ENCODE measurements at places on chromosomes 2 and 18.

- no peak for DNase-seq
These were observed 102.5 kb upstream of the ITPRID2 start for GRCh38 chr2:181788897-181789555.

GRCh38 chr2:31567679-31568078, 13.1 kb downstream of the SRD5A2 start:
- no peak for DNase-seq

- no peak for DNase-seq
These were observed 413.3 kb downstream of the TSN start for GRCh38 chr2:122168799-122169198.

GRCh38 chr2:70988151-70988550, 6.5 kb downstream of the TEX261 start:
- DNase-seq = no peak

DNA sequence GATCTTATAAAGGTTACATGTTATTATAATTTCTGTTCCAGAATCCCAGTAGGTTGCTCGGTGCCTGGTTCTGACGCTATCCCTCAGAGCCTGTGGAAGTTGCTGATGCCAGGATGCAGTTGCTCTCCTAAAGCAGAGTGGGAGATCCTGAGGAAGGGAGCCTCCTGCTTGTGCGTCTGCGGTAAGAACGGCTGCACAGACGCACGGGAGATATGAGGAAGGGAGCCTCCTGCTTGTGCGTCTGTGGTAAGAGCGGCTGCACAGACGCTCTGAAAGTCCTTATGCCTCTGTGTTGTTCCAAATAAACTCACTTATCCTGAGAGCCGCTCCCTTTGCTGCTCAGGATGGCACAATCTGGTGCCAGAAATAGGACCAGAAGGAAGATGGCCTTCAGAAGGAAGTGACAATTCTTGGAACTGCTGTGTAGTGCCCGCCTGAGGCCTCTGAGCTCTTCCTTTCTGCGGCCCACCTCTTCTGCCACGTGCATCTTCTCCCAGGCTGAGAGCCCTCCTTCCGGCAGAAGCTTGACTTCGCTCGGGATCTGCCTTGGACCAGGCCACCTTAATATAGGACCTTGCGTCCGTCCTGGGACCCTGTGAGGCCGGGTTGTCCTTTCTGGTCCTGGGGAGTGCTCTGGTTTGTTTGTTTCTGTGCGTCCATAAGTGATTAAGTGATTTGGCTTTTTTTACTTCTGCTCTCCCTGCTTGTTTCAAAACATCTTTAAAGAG, 89.5 kb downstream of the RTP5 start:
- no peak for DNase-seq

DNA sequence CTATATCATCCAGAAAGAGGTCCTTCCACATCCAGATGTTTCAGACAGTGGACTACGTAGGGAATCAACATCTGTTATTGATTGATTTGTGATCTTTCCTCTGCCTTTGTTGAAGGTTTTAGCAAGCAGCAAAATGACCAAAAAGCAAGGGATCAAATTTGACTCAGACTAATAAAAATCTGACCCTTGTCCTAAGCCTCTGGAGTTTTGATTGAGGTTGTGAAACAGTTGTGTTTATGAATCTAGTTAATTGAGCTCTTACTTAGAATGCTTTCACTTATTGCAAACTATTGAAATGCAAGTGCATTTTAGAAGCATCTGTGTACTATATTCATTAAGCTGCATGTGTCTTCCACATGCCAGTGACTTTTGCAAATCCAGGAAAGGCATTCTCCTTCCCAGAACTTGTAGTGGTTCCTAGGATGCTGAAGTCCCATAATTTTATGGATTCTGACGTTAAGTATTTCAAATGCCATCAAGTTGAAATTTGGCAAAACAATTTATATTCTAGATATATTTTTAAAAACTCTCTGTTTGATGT, 116.0 kb downstream of the MTX2 start:
- DNase-seq = no peak

DNA sequence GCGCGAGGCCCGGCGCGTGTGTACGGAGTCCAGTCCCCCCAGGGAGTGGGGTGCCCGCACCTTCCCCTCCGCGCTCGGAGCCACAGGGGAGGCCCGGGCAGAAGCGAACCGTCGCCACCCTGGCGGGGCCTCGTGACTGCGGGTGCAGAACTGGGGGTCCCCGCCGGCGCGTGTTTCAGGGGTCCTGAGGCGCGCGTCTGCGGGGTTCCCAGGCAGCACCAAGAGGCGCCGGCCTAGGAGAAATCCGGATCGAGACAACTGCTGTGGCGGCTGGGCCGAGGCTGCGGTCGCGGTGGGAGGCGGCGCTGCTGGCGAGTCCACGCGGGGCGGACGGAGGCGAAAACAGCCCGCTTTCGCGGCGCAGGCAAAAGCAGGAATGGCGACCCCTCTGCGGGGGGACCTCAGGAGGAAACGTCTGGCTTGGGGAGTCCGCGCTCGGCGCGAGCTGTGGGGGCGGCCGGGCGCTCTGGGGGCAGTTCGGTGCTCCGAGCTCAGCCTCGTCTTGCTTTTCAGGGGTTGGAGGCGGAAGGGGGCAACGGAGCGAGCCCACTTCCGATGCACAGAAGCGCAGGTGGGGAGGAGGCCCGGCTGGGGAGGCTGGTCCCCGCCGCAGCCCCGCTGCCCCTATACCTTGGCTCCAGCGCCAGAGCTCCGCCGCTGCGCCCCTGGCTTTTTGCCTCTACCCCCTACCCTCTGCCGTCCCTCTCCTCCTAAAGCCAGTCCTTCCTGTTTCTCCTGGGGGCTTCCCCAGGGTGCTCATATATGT, 81.5 kb upstream of the LDLRAD4 start:
- DNase-seq = no peak

- no peak for DNase-seq
These were observed 184.5 kb downstream of the FAM210A start for GRCh38 chr18:13541621-13542519.
